ENCODE measurements at places on chromosomes 13 and 19. TPM values are rescaled to one million over a fixed set of nuclear protein-coding genes. Genes with fewer than 3 reads are reported as not detected.

CCNA1 gene
- not detected for total RNA-seq

ARL11 gene
- not detected for total RNA-seq

POU4F1 gene
- not detected for total RNA-seq

CACNG7 gene
- not detected for total RNA-seq

SIGLECL1 gene
- not detected for total RNA-seq

BRSK1 gene
- 23.9 TPM for total RNA-seq

EVI5L gene
- total RNA-seq: 27.6 TPM

SMIM44 gene
- total RNA-seq: not detected

PTH2 gene
- not detected for total RNA-seq

EFNB2 gene
- 50.0 TPM for total RNA-seq

DNA sequence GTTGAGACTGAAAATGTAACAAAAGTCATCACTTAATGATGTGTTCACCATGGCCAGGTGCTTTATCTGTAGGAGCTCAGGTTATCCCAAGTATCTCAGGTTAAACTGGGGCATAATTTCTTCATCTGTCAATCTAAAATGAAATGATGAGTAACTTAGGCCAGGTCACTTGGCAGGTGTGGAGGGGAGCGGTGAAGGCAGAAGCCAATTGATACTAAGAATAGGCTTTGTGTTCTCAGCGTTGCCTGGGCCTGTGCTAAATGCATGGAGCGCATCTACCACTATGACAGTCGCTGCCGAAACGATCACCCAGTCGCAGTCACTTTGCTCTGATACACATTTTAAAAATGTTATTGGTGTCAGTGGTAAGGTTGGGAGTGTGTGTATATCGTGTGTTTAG is 91.6 kb downstream of the FGF9 start:
- DNase-seq: no peak

DNA sequence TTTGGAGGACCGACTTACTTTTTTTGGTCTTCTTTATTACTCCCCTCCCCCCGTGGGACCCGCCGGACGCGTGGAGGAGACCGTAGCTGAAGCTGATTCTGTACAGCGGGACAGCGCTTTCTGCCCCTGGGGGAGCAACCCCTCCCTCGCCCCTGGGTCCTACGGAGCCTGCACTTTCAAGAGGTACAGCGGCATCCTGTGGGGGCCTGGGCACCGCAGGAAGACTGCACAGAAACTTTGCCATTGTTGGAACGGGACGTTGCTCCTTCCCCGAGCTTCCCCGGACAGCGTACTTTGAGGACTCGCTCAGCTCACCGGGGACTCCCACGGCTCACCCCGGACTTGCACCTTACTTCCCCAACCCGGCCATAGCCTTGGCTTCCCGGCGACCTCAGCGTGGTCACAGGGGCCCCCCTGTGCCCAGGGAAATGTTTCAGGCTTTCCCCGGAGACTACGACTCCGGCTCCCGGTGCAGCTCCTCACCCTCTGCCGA is 409 bp downstream of the FOSB start:
- DNase-seq: no peak

DNA sequence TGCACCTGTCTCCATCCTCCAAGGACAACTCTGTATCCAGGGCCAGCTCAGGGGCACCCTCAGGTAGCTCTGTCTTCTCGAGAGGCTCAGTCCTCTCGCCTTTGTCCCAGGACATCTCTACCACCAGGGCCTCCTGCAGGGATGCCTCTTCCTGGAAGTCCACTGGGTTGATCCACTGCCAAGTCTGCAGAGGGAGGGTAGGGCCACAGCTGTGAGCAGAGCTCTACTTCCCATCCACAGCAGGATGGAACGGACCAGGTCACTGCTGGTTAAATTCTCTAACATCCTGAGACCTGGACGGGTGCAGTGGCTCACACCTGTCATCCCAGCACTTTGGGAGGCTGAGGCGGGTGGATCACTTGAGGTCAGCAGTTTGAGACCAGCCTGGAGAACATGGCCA is 26.8 kb downstream of the IL12RB1 start:
- no peak for DNase-seq

- DNase-seq: no peak
Observed at GRCh38 chr13:78603240-78603957, at the start of gene POU4F1. Gene POU4F1, minus strand, starts transcription at chr13:78603552. Its CDS starts 226 bp downstream, at chr13:78603326.

- no peak for DNase-seq
Observed at GRCh38 chr13:93624311-93624777, 397.7 kb downstream of the GPC6 start.

DNA sequence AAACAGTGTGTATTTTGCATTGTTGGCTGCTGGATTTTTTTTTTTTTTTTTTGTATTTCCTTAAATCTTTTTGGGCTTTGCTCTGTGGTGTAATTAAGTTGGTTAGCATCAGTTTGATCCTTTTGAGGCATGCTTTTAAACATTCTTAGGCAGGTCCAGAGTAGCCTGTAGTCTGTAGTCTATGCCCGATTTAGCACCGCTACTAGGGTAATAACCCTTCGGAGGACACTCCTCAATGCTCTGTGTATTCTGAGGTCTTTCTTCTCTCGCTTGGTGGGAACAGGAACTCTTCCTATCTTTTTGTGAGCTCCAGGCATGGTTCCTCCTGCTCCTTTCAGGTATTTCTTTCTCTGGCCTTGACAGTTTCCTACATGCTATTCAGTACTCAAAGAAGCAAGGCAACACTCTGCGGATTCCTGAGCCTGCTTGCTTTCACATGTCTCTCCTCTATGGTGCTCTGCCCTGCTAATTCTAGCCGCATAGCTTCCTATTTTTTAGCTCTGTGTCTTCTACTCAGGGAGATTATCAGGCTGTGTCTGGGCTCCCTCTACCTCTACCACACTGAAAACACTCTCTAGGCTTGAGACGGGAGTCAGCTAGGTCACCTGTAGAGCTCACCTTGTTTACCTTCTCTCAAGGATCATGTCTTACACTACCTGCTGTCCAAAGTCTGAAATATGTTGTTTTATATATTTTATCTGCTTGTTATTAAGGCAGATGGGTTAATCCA is 195.1 kb downstream of the NDFIP2 start:
- DNase-seq: no peak

DNA sequence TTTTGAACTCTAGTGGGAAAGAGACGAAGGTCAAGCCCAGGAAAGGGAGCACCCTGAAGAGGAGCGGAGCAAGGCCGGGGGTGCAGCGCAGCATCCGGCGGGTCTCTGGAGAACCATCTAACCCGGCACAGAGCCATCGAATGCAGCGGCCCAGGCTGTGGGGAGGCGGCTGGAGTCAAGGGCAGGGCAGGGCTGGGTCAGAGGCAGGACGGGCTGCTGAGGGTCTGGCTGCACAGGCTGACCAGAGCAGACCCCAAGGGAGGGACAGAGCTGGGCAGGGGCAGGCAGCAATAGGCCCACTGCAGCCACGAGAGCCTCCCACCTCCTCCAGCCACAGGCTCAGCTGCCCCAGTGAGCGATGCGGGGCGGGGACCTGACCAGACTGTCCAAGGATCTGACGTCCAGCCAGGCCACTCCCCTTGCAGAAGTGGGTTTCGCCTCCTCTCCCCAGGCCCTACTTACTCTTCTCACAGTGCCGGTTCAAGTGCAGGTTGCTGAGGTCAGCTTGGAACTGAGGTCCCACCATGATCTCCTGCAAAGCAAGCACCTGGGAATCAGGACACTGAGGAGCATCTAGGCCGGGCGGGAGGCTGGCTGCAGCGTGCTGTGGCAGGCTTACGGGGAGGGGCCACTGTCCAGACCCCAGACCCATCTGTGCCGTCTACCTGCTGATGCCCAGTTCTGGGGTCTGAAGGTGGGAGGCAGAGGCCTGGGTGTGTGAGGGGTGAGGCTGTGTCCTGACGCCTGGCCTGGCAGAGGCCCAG is 19.2 kb downstream of the MIER2 start:
- no peak for DNase-seq

DNA sequence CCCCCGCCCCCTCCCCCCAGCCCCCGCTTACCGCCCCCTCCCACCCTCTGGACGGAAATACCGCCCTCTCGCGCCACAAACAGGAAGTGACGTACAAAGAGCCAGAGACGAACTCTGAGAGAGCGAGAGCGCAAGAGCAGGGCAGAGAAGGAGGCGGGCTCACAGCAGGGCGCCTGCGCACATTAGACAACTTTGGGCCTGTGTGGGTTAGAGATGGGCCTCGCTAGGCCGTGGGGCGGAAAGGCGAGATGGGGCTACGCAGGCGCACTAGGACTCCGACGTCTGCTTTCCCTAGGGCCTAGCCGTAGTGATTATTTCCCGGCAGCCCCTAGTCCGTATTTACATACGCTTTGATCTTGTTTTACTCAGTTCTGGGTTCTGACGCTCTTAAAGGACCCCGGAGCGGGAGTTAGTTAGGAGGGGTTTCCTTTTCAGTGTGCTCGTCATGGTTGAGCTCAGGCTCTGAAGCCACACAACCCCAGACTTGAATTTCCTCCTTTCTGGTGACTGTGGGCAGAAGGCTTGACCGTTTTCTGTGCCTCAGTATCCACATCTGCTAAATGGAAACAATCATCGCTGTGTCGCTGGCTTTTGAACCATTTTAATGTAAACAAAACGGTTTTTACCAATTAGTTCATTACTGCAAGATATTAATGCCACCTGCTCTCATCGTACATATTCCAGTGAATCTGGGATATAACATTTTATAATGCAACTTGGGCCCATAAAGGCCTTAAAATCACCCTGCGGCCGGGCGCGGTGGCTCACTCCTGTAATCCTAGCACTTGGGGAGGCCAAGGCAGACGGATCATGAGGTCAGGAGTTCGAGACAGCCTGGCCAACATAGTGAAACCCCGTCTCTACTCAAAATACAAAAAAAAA is 449 bp upstream of the AKT2 start:
- peak; percentile 99 for DNase-seq

DNA sequence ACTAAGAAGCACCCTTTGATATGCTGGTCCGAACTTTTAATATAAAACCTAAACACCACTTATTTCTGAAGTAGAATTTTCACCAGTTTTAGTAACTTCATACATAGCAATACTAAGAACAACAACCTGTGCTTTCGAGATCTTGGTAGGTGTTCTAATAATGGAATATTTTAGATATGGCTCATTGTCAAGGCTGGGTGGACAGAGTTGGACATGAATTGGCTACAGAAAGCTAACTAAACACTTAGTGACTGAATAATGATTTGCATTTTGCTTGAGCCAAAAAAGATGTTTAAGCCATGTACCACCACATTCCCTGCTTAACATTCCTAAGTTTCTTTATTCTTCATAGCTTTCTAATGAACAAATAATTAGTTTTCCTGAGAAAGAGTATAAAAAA is 344.3 kb upstream of the SGCG start:
- DNase-seq: no peak

DNA sequence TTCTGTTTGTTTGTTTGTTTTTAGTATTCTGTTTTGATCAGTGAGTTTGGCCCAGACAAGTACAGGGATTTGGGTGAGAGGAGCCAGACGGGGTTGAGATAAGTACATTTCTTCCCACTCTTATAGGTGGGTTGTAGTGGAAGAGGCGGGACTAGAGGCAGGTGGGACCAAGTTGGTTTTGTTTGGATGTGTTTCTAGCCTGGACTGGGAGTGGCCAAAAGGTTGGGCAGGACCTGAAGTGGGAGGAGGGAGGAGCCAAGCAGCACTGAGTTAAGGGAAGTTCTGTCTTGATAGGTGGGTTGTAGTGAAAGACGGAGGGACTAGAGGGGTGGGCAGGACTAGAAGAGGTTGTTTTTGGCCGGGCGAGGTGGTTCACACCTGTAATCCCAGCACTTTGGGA is 9.0 kb downstream of the DNASE2 start:
- no peak for DNase-seq

GRCh38 chr19:17560205-17560595 is 4.8 kb downstream of the COLGALT1 start:
- DNase-seq: no peak

- no peak for DNase-seq
Observed at GRCh38 chr19:54099190-54099902, 1.3 kb downstream of the OSCAR start.

DNA sequence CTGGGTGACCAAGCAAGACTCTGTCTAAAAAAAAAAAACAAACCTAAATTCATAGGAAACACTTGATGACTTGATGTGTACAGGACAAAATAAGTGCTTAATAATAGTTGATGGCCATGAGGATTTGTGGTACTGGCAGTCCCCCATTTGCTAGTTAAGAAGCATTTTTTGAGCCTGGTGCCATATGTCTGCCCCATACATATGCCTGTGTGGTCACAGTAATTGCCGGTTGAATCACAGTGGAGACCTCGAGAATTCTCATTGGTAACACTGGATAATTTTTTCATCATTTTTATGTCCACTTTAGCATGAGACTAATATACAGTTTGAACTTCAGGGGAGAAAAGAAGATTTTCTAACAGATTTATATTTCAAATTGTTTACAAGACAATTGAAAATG is 79.2 kb downstream of the LRCH1 start:
- DNase-seq: no peak

DNA sequence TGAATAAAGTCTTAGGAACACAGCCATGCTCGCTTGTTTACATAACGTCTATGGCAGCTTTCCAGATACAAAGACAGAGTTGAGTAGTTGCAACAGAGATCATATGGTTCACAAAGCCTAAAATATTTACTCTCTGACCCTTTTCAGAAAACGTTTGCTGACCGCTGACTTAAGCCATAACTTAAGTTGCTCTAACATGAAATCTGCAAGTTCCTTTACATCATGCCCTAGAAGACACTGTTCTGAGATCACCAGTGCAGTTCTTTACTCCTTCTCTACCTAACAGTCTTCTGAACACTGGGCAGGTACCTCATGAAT is 166.4 kb downstream of the DCLK1 start:
- no peak for DNase-seq

DNA sequence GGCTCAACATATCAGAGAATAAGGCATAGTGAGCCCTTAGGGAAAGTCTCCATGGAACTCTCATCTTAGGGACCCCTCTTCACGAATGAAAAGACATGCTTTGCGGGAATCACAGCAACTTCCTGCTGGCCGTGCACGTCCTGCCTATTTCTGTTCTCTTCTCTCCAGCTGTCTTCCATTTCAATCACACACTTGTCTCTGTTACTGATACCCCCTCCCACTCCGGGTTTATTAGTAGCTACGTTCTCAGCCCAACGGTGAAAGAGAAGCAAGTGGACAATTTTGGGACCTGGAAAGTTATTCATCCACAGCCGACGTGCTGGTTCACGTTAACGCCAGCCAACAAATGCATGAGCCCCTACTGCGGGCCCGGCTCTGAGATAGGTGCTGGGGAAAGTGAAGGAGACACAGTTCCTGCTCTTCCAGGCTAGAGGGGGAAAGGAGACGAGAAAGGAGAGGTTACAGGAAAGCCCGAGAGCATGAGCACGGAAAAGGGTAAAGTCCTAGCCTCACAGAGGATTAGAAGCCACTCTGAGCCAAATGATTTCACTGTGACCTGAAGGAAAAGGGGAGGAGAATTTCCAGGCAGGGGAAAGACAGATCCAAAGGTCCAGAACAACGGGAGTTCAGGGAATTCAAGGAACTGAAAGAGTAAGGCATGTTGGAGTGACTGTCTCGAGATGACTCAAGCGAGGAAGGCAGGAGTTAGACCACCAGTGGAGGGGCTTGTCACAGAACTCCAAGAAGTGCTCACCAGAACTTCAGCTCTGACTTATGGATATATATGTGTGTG is 81.8 kb upstream of the CLDN10 start:
- DNase-seq: no peak

DNA sequence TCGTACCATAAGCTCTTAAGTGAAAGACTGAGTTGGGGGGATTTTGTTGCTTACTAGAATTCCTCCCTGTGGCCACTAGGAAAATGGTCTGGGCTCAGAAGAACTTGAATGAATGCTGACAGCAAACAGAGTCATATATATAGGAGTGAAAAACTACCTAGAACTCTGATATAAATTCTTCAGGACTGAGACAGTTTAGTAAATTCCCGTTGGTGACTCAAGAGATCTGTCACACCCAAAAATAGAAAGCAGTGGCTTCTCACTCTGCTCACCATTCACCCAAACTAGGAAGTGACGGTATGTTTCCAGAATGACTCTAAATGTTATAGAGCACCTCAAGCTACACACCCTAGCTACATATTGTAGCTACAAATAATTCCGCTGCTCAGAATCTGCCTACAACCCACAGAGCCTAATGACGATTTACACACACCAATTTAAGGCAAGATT is 116.2 kb downstream of the TBC1D4 start:
- no peak for DNase-seq

Measured in osteocyte (in vitro differentiated cells).